Kidney epithelial cell (primary cell): ENCODE measurements at places on chromosomes 7 and 10. TPM values are rescaled to one million over a fixed set of nuclear protein-coding genes. Genes with fewer than 3 reads are reported as not detected.

Gene ADCY1
- 5.8 and 6.6 TPM in 2 replicates for total RNA-seq

- no peak for DNase-seq
Observed at GRCh38 chr7:90412458-90413184, 9.4 kb downstream of the CLDN12 start.

Gene VWDE
- total RNA-seq, result 1.4 and 3.3 TPM in 2 replicates

Gene FGFBP3
- 0.42 and 1.2 TPM in 2 replicates for total RNA-seq

DNA sequence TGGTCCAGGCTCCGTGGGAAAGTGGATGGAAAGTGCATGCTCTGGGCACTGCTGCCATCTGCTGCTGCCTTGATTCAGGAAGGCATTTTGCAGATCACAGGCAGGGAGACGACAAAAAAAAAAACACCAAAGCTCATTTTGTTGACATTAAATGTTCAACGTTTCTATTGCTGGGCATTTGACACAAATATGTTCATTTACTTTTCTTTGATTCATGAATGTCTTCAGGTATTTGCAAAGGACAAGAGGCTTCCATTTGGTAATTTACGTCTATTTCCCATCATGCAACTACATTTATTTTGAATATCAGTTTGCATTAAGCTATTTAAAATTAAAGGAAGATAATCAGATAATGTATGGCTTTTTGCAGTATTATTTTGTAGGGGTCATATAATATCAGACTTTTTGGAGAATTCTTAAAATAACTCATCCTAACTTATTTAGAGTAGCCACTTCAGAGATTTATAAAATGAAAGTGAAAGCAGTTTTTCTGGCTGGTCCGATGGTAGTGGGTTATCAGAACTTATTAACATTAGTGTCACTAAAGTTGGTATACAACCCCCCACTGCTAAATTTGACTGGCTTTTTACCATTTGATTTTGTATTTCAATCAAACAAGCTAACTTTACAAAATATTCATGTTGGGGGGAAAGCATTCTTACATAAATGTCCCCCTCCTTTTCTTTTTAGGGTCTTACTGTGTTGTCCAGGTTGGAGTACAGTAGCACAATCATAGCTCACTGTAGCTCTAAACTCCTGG is 65.3 kb downstream of the PDIA4 start:
- no peak for DNase-seq

Gene CFAP46
- total RNA-seq, result 3.8 and 5.1 TPM in 2 replicates

DNA sequence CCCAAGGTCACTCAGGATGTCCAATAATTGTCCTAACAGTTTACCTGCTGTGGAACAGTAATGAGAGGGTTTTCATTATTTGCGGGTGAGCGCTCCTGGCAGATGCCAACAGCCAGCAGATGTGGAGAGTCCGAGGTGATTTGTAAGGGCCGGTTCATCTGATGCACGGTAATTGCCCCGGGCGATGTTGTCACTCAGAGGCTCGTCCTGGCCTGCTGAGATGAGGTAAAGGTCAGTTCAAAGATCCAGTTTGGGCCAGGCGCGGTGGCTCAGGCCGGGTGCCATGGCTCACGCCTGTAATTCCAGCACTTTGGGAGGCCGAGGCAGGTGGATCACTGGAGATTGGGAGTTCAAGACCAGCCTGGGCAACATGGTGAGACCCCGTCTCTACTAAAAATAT is 16.9 kb downstream of the LHPP start:
- DNase-seq, result no peak

GRCh38 chr7:42222125-42222524 is 14.9 kb downstream of the GLI3 start:
- no peak for DNase-seq

DNA sequence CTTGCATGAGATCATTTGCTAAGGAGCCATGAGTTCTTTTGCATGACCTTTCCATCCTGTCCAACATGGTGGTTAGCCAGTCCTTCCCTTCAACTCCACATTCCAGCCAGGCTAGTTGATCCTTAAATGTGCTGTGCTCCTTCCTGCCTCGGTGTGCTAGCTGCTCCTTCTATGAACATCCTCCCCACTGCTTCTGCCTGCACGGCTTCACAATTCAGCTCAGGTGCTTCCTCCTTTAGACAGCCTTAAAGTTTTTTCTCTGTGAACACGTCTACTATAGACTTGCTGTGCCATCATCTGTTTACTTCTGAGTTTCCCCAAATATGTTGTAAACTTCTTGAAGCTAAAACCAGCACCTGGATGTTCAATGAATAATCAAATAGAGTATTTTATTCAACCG is 95.5 kb downstream of the OTUD1 start:
- DNase-seq, result no peak

DNA sequence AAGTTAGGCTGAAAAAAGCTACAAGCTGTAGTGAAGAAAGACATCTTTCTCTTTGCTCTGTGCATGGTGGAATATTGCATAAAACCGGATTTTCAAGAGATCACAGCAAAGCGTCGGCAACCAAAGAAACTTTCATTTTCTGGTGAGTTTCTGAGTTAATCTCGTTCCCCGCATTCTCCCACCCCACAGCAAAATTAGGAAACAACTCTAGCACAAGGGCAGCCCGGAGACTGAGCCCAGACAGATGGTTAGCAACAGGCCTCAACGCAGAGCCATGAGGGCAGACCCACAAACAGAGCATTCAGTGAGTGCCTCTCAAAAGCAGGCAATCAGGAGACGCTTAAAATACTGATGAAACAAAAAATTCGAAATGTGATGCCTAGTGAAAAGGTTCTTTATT is 396.1 kb upstream of the KLF6 start:
- no peak for DNase-seq

Gene CDK5
- total RNA-seq, result 21.5 and 27.0 TPM in 2 replicates

DNA sequence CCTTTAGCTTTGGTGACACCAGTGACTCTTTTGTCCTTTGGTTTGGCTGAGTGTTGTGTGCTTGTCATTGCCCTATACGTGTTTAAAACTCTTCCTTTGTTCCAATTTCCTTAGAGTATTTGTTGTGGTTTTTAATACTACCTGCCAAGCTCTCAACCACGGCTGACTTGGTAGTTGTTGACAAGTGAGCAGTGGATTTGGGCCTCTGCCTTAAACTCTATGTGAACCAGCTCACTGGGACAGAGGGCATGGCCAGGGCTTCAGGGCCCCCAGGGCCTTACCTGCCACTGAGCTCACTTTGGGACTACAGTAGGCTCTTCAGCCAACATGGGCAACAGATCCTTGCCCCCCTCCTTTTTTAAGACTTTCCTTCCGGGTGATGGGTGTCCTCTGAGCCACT is 9.6 kb upstream of the DMBT1 start:
- no peak for DNase-seq

Gene WDFY4
- total RNA-seq, result not detected in 2 replicates
